ENCODE measurements at places on chromosomes 6 and 20.
A peak's percentile ranks its signal among the peaks of the same experiment; 100 is the strongest.

DNA sequence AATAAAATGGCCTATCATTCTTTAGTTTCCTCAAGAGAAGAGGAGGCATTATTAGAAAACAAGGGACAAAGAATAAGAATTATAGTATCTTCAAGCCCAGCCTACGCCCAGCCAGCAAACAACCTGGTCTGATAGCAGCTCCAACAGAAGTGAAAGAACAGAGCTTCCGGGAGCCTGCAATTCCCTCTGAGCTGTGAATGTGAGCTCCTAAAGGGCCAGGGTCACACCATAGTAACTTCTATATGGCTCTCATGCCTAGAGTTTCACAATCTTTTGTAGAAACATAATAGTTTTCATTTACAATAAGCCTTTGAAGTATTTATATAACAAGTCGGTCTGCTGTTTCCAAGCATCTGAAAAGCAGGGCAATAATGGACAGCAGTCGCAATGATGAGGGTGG lies 116.5 kb downstream of the SMLR1 start:
- H3K4me1 ChIP-seq: peaks cover 12% of the 10 kb centered on the region
- no peak overlapping the region for H3K27ac ChIP-seq
- no peaks in the 10 kb centered on the region for H3K27me3 ChIP-seq
- DNase-seq: no peak
- no peak overlapping the region for H3K4me3 ChIP-seq

GRCh38 chr6:124573953-124574352 lies 388.3 kb upstream of the RNF217 start:
- H3K27ac ChIP-seq: no peak overlapping the region
- DNase-seq: no peak
- no peaks in the 10 kb centered on the region for H3K4me1 ChIP-seq
- H3K36me3 ChIP-seq: no peaks in the 10 kb centered on the region
- no peak overlapping the region for H3K4me3 ChIP-seq
- H3K27me3 ChIP-seq: no peaks in the 10 kb centered on the region

GRCh38 chr6:113377362-113377942 lies 479.7 kb upstream of the MARCKS start:
- H3K27me3 ChIP-seq: peaks cover 34% of the 10 kb centered on the region
- H3K27ac ChIP-seq: no peak overlapping the region
- DNase-seq: no peak
- H3K4me1 ChIP-seq: peaks cover 7% of the 10 kb centered on the region
- no peak overlapping the region for H3K4me3 ChIP-seq

DNA sequence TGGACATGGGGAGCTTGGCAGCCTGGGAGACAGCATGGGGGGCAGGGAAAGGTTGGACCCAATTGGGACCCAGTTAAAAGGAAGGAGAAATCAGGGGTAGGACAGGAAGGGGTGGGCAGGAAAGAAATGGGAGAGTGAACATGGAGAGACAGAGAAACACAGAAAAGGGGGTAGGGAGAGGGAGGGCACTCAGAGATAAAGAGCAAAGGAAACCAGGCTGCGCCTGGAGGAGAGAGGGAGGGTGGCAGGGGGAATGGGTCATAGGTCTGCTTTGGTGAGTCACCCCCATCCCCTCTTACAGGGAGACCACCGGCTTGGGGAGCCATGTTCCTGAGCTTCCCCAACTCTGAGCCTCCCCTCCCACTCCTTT lies 46.7 kb downstream of the RAB44 start:
- DNase-seq: no peak
- peaks cover 50% of the 10 kb centered on the region for H3K4me1 ChIP-seq
- peak overlapping the region; percentile 38 for H3K27ac ChIP-seq
- H3K27me3 ChIP-seq: no peaks in the 10 kb centered on the region

DNA sequence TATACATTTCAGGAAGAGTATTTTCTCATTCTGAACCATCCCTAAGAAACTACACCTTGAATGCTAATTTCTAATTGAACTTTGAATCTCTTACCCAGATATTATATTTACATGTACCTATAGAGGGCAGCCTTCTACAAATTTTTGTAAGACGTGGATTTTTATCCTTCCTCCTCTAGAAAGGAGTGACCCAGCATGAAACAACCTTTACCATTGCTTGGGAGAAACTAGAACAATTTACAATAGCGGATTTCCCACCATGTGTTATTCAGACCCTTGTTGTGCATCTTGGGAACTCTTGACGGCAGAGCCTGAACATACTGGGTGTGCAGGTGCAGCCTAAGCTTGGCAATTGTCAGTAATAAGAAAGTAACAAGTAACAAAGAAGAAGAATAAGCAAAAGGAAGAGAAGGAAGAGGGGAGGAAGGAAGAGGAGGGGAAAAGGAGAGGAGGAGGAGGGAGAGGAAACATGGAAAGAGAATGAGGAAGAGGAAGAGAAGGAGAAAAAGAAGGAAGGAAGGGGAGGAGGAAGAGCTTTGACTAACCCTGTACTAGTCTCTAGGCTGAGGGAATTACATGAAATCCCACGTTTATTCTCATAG lies 10.8 kb upstream of the TAAR1 start:
- peaks cover 5% of the 10 kb centered on the region for H3K27me3 ChIP-seq
- peaks cover 7% of the 10 kb centered on the region for H3K4me1 ChIP-seq
- H3K27ac ChIP-seq: peak overlapping the region; percentile 37
- no peaks in the 10 kb centered on the region for H3K36me3 ChIP-seq

DNA sequence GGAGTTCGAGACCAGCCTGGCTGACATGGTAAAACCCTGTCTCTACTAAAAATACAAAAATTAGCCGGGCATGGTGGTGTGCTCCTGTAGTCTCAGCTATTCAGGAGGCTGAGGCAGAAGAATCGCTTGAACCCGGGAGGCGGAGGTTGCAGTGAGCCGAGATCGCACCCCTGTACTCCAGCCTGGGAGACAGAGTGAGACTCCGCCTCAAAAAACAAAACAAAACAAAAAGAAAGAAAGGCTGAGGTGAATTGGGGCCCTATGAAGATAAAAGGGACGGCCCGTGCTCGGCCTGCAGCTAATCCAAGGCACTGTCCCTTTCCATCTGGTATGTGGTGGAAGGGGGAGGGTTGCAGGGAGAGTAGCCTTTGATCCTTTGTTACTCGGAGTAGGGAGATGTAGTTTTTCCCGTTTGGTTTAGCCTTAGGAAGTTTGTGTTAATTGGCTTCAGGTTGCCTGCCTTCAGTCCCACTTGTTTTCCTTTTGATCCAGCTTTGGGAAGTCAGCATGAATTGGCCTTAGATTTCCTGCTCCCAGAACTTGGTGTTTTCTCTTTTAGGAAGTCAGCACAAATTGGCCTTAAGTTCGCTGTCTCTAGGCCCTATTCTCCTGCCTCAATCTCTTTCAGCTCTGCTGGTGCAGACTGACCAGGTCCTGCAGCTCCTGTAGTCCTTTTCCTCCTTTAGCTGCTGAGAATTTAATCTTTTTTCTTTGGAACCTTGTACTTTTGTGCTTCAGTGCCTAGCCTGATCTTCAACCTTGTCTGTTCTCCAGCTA lies 36.1 kb upstream of the PAQR8 start:
- H3K27ac ChIP-seq: no peak overlapping the region
- peaks cover 4% of the 10 kb centered on the region for H3K4me1 ChIP-seq
- no peak for DNase-seq
- no peaks in the 10 kb centered on the region for H3K27me3 ChIP-seq
- no peaks in the 10 kb centered on the region for H3K36me3 ChIP-seq

DNA sequence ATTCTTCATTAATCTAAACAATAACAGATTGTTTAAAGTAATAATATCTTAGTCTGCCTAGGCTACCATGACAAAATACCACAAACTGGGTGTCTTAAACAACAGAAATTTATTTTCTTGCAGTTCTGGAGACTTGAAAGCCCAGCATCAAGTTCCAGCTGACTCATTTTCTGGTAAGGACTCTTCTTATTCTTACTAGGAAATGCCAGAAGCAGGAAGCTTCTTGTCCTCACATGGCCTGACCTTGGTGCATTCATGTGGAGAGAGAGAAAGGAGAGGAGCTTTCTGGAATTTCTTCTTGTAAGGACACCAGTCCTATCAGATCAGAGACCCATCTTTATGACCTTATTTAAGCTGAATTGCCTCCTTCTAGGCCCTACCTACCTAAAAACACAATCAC lies 110.5 kb downstream of the ANKRD60 start:
- no peaks in the 10 kb centered on the region for H3K36me3 ChIP-seq
- H3K4me3 ChIP-seq: no peak overlapping the region
- H3K27me3 ChIP-seq: peaks cover 66% of the 10 kb centered on the region
- no peaks in the 10 kb centered on the region for H3K4me1 ChIP-seq
- no peak overlapping the region for H3K27ac ChIP-seq
- DNase-seq: no peak

DNA sequence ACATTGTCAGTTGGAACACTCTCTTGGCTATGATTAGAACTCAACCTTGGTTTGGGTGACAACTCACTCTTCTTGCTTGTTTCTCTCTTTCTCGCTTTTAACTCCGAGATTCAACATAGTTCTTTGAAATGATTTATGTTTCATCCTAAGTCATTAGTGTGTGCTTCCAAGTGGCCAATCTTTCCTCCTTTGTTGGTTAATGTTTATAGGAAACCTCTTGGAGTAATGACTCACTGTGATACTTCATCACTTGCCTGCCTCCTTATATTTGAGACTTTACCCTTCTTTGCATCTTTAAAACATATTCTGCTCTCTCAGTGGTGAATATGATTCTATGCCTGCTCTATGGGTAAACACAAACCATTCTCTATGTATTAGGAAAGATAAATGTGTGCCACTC lies 279.7 kb upstream of the FLRT3 start:
- H3K36me3 ChIP-seq: no peaks in the 10 kb centered on the region
- H3K4me3 ChIP-seq: no peak overlapping the region
- H3K27ac ChIP-seq: no peak overlapping the region
- no peaks in the 10 kb centered on the region for H3K27me3 ChIP-seq
- H3K4me1 ChIP-seq: no peaks in the 10 kb centered on the region
